ENCODE measurements at places on chromosomes 16 and 17. TPM values are rescaled to one million over a fixed set of nuclear protein-coding genes. Genes with fewer than 3 reads are reported as not detected.

BBS2 gene
- total RNA-seq, result 23.9 TPM

SLC16A13 gene
- 0.85 TPM for total RNA-seq

CCT6B gene
- total RNA-seq, result 0.72 TPM

CNGB1 gene
- total RNA-seq, result 1.3 TPM

KRTAP4-6 gene
- not detected for total RNA-seq

HSD3B7 gene
- total RNA-seq, result 25.5 TPM
